ENCODE measurements at places on chromosomes 6 and 20.
A peak's percentile ranks its signal among the peaks of the same experiment; 100 is the strongest.

DNA sequence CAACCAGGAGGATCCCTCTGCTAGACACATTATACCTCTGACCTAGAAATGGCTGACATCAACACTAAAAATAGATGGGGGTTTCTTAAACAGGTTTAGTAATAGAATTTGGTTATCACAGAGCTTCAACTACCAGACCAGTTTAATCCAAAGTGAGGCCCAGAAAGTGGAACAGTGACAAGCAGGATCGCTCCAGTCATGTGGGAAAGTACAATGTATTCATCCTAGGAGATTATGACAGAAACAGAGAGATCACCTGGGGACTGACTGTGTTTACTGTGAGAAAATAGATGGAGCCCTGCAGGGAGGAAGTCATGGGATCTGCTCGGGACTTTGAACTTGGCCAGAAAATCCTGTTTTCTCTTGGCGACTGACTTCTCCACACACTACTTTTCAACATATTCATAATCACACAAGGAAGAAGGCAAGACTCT is 238.7 kb upstream of the SOX4 start:
- no peak for DNase-seq

- no peak for DNase-seq
Measured at GRCh38 chr20:54345301-54345724, 130.1 kb upstream of the DOK5 start.

DNA sequence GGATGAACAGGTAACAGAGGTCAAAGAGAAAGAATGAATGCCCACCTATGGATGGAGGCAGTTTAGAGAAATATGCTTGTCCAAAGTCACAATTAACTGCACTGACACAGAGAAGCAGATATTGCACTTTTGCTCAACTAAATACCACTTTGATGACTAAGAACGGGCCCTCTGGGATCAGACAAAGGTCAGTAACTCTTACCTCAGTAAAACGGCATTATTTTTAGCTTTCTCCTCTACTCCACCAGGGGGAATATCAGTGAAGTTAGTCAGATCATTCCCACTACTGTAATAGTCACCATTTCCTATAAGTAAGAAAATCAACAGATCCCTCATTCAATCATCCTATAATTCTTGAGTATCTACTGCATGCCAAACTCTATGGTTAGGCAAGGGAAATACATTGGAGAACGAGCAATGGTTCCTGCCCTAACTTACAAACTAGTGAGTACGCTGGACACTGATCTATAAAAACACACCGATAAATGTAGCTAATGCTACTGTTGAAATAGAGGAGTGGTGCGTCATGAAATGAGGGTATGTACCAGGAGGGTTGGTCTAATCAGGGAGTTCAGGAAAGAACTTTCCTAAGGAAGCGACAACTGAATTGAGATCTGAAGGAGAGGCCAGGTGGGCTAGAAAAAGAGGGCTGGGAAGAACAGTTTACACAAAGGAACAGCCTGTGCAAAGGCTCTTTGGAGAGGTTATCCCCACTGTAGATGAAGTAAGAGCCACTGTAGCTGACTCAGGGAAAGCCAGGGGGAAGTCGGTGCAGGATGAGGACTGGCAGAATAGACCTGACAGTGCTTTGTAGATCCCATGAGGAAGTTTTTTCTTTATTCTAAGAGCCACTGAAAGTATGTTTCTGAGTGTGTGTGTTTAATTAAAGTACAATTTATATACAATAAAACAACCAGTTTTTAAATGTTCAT is 9.2 kb downstream of the ECI2 start:
- peak; percentile 59 for DNase-seq

DNA sequence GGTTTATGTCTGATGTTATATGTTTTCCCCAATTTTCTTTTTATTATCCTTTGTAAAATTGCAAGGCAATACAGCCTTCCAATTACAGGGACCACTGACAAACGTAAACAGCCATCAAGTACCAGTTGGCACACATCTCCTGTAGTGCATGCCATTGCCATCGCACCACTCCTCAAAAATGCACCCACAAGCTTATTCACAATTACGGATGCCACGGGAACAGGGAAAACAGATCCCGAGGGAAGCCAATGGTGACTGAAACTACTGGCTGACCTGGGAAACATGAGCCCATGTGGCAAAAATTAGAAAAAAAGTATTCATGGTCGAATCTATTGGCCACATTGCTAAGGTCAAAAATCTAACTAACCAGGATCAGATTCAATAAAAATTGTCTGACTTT is 395.2 kb downstream of the PAX1 start:
- no peak for DNase-seq

DNA sequence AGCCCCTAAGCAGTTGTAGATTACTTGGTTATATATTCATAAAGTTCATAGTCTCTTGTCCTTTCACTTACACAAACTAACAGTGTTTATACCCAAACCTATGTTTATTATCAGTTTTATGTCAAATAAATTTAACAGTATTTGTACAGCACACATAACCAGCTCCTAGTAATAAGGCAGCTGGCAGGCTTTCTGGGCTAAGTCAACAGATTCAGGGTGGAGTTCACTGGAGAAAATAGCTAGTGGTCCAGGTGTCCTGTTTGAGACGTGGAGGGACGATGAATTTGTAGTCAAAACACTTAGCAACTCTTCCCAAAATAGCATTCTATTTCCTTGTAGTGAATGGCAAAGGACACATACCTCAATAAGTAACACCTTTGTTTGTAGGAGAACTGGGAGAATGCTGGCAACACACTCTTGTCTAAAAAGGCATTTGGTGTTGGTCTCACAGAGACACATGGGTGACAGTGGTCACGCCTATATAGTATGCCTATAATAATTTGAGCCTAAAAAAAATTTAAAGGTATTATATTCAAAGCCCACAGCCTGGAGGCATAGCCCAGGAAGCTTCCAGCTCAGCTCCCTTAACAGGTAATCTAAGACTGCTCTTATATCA is 156.4 kb upstream of the CARMIL1 start:
- DNase-seq, result no peak

GRCh38 chr6:1202201-1202600 is 109.7 kb upstream of the FOXQ1 start:
- DNase-seq, result no peak

GRCh38 chr6:90028995-90029635 is 134.8 kb downstream of the GJA10 start:
- DNase-seq, result no peak

DNA sequence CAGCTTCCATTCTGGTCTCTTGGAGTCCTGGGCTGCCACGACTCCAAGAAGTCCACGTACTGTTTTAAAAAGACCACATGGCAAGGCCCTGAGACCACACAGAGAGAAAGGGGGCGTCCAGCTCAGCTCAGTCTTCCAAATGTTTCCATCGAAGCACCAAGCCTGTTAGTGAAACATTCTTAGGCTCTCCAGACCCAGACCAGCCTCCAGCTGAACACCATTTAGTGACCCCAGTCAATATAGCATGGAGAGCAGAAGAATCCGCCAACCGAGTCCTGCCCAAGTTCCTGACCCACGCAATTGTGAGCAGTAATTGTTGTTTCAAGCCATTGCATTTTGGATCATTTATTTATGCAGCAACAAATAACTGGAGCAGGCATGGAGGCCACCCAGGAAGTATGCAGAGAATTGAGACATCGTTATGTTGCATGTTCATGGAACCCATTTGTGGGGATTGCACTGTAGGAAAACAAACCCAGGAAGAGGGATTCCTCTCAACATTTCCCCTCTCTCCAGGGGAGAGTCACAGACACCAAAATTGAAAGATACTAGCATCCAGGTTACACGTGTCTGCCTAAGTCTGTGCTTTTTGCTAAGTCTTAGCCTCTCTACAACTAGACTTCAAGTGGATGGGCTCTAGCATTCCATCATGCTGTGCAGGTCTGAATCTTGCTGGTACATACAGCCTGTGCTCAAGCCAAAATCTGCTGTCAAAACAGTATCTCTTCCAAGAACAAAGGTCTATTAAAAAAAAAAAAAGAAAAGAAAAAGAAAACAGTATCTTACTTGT is 42.7 kb downstream of the SNRNP48 start:
- no peak for DNase-seq

- DNase-seq, result peak; percentile 61
Measured at GRCh38 chr6:34246563-34247391, 2.0 kb downstream of the SMIM29 start.

GRCh38 chr6:45655745-45656476 is 278.2 kb upstream of the SUPT3H start:
- peak; percentile 92 for DNase-seq

DNA sequence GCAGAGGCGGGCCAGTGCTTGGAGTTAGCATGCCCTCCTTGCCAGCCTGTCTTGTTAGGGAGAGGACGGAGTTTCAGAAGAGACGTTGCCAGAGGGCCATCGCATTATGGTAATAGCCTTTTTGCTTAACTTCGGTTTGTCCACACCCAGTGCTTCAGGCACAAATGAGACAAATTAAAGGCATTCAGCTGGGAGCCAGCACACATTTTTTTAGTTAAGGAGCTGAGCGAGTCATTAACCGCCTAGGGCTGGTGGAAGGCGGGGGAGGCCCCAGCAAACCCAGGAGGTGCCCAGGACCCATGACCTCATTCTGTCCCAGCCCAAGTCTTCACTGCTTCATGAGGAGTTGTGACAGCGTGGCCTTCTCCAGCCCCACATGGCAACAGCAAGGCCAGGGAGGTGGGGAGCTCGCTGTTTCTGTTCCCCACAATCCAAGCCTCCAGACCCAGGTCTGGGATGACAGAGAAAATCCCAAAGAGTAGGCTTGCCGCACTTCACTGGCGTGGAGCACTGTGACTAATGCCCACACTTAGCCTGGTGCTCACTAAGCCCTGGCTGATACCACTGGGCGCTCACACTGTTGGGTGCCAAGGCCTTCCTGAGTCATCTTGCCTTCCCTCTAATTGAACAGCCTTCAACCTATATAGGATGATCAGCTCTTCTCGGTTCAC is 237.1 kb downstream of the ANKRD60 start:
- DNase-seq, result no peak

DNA sequence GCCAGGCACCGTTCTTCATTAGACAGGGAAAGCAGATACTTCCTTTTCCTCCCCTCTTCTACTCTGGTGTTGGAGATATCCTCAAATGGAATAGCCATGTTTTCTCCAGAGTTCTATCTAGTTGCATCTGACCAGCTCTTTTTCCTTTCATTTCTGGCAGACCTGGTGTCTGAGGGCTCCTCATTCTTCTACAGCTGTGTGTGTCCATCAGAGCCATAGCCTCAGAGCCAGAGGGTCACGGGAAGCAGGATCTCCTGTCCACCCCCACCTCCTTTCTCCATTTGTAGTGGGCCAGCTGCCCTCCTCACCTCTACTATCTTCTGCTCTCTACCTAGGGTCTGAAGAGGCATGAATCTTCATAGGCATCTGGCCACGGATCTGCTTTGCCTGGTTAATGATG is 57.0 kb downstream of the TSPYL4 start:
- DNase-seq, result no peak

DNA sequence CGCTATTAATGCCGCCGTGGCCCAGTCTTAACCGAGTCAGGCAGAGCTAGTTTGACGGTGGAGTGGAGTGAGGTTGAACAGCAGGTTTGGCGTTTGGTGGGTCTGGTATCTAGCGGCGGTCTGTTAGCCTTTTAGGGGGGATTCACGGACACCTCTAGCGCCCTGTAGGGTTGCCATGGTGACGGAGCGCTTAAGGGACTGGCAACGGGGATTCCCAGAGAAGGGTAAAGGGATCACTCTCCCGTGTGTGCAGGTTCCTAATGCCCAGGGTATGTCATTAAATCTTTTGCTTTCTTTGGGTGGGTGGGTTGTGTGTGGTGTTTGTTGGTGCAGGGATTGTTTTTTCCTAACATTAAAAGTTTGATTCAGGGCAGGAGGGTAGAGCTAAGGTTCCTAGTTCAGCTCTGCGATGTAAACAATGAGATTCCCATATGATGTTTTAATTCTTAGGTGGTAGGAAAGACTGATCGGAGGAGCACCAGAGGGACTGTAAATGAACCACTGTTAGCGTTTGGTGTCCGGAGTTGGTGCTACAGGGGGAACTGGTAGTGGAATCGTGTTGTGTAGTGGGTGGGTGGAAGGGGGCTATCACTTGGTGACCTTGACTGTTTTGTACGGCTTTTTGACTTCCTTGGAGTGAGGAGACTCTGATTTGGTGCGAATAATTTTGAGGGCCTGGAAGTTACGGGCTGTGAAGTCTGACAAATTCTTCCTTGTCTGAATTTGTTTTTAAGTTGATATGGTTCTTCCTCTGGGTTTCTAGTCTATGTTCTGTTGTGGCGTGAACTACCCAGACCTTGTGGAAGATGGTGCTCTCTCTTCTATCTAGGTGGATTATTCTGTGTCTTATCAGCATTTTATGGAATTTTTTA is 5.0 kb downstream of the BRD2 start:
- DNase-seq, result peak; percentile 62

DNA sequence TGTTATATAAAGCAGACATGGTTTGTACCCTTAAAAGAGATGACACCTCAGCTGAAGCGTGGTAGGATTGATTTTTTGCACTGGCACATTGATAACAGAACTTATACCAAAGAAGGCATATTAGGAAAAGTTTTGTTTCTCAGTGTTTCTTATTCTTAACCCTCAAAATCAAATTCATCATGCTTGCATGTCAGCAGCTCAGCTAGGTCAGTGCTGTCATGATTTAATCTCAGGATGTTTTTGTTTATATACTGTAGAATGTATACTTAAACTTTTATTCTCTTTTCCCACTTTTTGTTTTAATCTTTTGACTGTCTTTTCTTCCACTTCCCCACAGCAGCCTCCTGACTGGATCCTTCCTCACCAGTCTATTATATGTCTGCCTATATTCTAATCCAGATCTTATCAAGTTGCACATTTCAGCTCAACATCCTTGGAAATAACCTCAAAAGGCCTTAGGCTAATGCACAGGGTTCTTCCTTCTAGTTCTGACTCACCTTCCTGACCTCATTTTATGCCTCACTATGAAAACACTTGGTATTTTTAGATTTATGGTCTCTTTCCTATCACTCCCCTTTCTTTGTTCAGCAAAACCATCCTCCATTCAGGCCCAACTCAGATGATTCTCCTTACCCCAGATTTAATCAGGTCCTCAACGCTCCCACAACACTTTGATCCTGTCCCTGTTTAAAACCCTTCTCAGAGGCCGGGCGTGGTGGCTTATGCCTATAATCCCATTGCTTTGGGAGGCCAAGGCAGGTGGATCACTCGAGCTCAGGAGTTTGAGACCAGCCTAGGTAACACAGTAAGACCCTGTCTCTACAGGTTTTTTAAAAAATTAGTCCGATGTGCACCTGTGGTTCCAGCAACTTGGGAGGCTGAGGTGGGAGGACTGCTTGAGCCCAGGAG is 7.2 kb downstream of the HEBP2 start:
- peak; percentile 48 for DNase-seq

- DNase-seq, result no peak
Measured at GRCh38 chr20:16611817-16612216, 38.6 kb upstream of the KIF16B start.

DNA sequence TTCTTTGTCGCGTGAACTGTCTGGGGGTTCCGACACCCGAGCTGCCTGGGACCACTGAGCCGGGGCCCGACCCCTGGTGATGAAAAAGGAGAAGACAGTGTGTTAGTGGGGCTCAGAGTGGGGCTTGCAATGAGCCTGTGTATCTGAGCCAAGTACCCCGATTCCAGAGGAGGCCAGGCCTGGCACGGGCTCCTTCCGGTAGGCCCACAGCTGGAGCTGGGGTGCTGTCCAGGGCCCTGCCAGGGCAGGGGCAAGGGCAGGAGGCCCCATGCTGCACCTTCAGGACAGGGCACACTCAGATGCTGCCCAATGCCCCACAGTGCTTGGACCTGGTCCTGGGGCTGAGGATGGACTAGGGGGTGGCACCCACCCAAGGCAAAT is 89.4 kb downstream of the TAF4 start:
- no peak for DNase-seq
